Stimulated activated CD4-positive, alpha-beta T cell treated with anti-CD3 and anti-CD28 coated beads, Interleukin-2, amount 100 ng/mL, for 48 hours (primary cell): ENCODE measurements at places on chromosomes 1 and 21.

DNA sequence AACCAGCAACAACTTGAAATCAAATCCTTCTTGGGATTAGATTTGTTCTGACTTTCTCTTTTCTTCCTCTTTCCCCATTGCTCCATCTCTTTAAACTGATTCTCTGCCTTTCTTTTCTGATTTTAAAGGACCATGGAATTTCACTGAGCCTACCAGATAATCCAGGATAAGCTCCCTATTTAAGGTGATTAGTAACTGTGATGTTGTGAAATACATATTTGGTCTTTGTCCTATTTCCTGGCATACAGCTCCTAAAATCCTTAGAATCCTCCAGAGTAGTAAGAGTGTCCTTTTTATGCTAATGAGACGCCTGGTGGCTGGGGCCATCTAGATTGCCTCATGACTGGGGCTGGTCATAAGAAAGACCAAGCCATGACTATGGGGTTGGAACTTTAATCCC lies 236.9 kb downstream of the USP25 start:
- no peak for DNase-seq

DNA sequence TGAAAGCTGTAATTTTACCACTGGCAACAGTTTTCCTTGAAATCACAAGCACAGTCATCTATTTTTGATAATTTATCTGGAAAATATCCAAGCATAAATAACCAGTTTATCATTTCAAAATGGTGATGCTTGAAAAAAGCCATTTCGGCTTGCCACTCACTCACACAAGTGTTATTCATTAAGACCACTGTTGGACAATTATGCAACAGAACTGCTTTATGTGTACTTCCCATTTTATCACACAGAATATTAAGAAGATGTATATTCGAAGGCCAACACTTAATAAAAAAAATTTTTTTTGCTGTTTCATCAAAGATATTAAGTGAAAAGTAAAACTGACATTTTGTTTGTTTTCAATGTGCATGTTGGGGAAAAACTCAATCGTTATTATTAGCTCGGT lies 62.3 kb downstream of the EIF4G3 start:
- no peak for DNase-seq

- DNase-seq = no peak
These were observed 16.7 kb downstream of the CLDN14 start for GRCh38 chr21:36463204-36463603.

DNA sequence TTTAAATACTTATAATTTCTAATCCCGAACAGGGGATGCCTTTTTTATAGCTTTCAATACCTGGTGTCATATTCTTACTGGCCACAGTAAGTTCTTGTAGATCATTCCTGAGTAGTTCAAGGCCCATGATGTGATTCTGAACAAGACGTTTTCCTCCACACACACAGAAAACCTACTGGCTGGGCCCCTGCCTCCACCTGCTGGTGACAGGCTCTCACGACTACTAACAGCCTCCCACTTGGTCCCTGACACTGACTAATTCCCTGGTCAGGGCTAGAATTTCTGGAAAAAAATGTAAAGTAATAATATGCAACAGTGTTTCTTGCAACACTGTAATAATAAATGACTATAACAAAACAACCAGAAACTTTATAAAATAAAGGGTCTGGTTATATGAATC lies 50.4 kb upstream of the RIPK4 start:
- peak; percentile 12 for DNase-seq

DNA sequence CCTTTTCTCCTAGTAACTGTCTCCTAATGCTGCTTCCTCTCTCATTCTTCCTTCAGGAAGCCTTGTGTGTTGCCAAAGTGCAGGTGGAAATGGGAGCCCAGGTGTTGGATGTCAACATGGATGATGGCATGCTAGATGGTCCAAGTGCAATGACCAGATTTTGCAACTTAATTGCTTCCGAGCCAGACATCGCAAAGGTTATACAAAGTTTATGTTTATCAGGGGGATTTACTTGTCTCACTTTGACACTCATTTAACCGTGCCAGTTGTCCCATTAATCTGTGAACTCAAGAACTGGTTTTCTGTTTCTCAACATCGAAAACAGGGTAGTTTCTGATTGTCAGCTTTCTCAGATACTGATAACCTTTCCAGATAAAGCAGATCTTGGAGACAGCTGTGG lies 40.4 kb downstream of the MTR start:
- no peak for DNase-seq

GRCh38 chr1:39275836-39276507 lies 71.5 kb downstream of the MACF1 start:
- DNase-seq = no peak

- DNase-seq = no peak
These were observed 642.1 kb upstream of the ADGRL2 start for GRCh38 chr1:81158592-81158991.

GRCh38 chr1:92973203-92973897 lies 12.1 kb upstream of the DIPK1A start:
- no peak for DNase-seq

DNA sequence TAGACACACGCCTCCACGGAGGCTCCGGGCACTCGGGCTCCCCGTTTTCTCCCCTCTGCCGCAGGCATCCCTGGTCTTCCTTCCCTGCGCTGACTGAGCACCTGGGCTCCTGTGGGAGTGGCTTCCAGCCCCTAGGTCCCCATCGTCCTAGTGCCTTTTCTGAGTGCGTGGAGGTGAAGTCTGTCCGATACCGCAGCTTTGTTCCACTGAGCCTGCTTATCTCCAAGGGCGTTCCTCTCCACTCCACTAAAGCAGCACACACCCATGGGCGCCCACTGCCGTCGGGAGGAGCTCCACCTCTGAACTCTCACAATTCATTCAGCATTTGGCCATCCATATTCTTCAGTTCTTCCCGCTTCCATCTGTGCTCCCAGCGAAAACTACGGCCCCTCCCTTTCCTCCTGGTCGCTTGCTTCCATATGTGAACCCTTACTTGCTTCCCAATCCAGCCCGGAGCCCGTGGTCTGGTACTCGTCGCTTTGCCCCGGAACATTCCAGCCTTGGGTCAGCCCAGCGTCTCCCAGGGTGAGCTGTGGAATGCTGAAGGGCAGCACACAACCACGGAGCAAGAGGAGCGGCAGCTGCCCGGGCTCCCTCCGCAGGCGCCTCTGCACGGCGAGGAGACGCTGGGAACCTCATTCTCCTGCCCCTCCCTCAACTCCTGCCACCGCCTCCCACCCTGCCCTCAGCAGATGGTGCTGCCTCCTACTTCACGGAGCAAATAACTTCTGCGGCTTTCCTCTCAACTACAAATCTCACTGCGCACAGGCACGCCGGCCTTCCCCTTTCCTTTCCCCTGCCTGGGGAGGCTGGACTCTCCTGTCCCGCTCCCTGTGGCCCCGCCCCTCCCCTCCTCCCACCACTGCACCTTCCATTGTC lies 27.5 kb downstream of the ATP8B2 start:
- peak; percentile 43 for DNase-seq

DNA sequence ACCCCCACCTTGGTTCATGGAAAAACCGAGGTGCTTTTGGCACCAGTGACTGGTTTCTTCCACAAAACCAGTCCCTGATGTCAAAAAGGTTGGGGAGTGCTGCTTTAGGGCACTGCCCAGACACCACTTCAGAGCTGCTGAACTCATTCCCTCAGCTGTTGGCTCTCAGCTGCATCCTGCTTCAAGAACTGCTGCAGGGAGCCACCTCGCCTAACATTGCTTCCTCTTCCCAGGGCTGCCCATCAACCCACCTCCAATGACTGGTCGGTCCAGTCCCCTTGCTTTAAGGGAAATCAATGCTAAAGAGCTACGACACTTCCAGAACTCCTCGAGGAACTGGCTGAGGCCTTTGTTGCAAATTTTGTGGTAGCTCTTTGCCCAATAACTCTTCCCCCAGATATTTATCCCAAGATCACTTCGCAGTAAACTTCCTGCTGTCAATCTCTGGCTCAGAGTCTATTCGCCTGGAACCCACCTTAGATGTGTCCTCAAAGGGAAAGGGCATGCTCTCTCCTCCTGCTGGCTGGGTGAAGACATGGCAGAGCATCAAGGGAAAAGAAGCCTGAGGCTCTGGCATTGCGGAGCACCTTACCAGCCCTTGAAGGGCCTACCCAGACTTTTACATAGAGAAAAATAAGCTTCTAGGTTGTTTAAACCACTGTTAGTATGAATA lies 29.0 kb downstream of the C1orf52 start:
- DNase-seq = no peak

- DNase-seq = no peak
These were observed 35.6 kb downstream of the C8A start for GRCh38 chr1:56890229-56890628.

DNA sequence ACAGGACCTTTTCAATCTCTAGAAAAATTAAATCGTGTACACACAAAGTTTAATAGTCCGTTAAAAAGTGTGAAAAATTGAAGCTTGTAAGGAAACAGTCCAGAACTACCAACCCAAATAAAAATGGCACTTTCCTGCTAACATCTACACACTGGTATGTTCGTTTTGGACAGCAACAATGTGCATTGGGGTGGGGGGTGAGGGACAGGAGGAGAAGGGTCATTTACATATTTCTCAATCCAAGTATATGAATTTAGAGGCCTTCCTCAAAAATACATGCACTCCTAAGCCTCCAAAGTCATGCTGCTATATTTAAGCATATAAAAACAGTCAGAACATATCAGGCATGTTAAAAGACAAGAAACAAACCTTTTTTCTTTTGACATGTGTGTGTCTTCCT lies 2.5 kb downstream of the PPP1R15B start:
- no peak for DNase-seq

- no peak for DNase-seq
These were observed 446.8 kb downstream of the USP25 start for GRCh38 chr21:16176570-16176969.

- no peak for DNase-seq
These were observed 8.9 kb upstream of the CTSE start for GRCh38 chr1:206032380-206033140.

DNA sequence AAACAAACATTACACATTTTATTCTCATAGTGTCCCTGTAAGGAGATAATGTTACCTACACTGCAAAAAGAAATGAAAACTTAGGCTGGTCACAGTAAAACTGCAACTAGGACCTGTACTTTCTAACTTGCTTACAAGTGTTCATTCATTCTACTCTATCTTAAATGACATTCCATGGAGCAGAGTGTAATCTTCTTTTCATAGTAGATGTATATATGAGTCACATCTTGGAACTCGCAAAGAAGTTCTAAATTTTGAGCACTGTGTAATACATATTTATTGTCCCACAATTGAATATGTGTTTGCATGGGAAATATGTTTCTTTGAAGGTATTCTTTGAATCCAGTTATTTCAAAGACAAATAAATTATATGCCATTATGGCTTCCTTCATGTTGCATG lies 1258.5 kb upstream of the ADGRL2 start:
- DNase-seq = no peak

DNA sequence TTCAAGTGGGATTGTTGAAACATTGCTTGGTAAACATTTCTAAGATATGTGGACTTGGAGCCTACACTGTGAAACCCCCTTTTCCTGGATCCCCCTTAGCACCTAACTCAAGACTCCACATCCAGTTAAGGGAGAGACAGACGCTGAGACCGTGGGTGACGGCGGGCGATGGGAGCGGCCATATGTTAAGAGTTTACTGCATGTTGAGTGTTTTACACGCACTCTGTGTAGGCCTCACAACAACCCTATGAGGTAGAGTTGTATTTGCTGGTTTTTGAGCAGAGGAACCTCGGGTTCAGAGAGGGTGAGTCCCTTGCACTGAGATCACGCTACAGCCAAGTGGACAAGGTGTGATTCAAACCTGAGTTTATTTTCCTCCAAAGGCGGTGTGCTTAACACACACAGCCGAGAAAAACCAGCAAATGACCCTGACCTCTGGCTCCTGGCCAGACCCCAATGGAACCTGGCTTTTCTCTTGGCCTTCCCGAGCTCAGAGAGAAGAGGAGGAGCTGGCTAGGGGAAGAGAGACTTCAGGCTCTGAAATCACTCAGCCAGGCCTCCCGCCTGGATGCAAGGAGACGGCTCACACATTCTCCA lies 46.9 kb upstream of the GOLT1A start:
- DNase-seq = no peak

DNA sequence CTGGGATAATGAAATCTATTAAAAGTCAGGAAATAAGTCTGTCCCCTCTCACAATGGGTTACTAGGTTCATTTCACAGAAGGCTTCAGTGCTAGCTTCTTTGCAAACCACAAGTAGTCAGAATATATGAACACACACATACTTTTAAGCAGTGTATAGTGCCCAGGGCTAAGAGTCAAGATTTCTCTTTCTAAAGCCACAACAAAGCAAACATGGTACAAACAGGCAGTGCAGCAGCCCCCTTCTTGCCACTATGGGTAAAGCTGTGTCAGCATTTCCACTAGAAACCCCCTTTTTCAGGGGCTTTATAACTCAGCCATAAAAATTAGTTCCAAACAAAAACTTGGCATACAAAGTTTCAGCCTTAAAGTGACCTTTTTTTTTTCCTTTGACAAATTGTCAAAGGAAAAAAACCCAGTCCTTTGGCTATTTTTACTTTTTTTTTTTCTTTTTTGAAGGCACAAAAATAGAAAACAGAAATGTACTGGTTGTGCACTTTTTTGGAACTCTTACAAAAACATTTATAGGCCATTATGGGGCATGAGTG lies 315.4 kb downstream of the LMO4 start:
- DNase-seq = no peak

DNA sequence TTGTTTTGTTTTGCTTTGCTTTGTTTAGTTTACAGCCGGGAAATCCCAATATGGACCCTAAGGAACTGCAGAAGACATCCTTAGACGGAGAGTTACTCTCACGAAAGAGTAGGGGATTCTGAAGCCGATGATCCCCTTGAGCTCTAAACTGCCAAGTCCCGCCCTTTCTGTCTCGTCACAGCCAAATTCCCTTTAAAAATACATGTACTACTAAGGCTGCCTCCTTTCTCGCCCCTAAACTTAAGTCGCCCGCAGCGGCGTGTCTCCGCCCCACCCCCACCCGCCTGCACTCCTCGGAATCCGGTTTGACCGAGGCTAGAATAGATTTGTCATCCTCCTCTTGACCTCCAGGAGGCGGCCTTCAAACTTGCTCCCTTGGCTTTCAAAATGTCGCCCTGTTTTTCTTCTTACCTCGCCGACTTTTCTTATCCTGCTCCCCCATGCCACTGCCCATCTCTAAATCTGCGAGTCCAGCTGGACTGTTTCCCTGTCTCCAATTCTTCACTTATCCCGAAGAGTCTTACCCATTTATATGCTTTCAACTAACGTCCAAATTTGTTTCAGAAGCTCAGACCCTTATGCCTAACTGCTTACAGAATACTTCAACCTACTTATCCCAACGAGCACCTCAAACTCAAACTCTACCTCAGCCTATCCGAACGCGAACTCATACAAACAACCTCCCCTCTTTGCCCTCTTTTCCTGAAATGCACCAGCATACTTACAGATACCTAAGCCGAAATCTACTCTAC lies 10.9 kb upstream of the BOLA1 start:
- peak; percentile 75 for DNase-seq

- no peak for DNase-seq
These were observed 15.0 kb downstream of the ZNF124 start for GRCh38 chr1:247156787-247157232.

GRCh38 chr1:227894831-227895451 lies 52.8 kb downstream of the WNT9A start:
- DNase-seq = no peak

- DNase-seq = no peak
These were observed 758 bp upstream of the HUNK start for GRCh38 chr21:31872072-31872451.
